ENCODE measurements at places on chromosomes 12 and 14.

- no peak for DNase-seq
Measured at GRCh38 chr14:98943907-98944306, 328.1 kb downstream of the BCL11B start.

DNA sequence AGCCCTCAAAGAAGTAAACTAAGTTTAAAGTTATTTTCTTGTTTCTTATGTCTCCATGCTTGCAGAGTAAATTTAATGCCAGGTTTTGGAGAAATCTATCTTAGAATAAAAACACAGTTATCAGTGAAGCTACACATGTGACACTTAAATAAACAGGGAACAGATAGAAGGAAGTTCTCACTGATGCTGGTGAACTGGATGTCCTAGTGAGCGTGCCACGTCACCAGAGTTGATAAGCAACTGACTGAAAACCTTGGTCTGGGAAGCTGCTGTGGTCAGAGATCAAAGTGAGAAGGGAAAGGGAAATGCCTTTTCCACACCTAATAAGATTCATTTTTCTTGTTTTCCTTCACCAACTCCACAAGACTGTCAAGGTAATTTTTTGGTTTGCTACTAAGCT, 74.8 kb upstream of the PCED1B start:
- DNase-seq: no peak

GRCh38 chr12:107702106-107702505, 16.5 kb downstream of the PWP1 start:
- no peak for DNase-seq

GRCh38 chr14:67704484-67705089, 2.9 kb downstream of the RDH12 start:
- DNase-seq: peak; percentile 50

DNA sequence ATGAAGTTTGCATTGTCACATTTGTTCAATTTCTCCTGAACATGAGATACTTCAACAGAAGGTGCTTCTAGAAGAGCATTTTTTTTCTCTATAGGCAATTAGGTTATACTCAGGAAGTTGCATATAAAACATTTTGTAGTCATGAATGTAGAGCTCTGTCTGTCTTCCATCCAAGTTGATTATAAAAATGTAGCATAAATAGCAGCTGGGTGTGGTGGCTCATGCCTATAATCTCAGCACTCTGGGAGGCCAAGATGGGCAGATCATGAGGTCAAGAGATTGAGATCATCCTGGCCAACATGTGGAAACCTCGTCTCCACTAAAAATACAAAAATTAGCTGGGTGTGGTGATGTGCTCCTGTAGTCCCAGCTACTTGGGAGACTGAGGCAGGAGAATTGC, 39.5 kb upstream of the STXBP6 start:
- no peak for DNase-seq

DNA sequence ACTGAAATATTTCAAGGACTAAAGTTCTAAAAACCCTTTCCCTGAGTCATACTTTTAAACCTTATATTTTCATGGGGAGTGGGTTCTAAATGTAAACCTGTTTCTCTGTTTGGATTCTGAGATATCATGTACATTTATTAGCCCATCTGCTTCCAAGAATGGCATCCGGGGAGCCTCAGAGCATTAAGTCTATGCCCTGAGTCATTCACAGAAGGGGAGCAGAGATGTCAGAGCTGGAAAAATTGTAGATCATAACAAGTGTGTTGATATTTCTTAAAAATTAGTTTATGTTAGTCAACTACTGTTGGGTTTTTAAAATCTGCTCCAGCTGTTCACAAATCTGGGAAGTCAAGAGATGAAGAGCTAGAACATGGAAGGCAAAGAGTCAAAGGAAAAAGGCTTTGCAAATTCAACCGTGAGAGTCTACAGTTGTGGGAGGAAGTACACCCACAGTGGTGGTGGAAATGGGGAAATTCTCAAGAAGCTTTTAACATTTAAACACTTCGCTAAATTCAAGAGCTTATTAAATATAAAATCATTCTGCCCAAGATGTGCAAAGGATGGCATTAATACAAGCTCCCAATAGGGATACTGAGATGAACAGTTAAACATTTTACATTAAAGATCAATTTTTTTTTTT, 70.5 kb upstream of the FLRT2 start:
- DNase-seq: no peak

DNA sequence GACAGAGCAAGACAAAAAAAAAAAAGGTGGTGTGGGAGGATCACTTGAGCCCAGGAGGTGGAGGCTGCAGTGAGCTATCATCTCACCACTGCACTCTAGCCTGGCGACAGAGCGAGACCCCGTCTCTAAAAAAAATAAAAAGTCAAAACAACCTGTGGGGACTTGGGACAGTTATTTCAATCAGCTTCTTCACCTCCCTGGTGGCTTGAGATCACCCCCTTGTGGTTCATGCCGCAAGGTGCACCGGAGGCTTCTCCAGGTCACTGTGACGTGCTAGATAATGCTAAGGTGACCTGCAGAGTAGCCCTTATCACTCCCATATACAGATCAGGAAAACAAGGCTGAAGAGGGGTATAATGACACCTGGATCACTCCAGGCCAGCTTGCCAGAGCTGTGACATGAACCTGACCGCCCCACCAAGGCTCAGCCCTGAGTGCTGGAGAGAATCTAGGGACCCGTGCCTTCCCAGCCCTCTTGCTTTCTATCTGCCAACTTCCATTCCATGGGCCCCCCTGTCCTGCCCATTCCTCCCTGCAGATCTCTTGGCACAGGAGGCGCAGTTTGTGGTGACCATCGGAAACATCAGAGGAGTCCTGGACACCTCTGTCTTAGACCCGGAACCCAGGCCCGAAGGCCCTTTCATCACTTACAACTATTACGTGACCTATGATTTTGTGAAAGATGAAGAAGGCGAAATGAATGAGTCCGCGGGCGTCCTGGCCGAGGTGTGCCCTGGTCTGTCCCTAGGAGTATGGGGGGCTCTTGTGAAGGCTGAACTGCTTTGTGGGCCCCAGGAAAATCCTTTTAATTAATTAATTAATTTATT, 8.1 kb downstream of the LRRC43 start:
- peak; percentile 79 for DNase-seq

DNA sequence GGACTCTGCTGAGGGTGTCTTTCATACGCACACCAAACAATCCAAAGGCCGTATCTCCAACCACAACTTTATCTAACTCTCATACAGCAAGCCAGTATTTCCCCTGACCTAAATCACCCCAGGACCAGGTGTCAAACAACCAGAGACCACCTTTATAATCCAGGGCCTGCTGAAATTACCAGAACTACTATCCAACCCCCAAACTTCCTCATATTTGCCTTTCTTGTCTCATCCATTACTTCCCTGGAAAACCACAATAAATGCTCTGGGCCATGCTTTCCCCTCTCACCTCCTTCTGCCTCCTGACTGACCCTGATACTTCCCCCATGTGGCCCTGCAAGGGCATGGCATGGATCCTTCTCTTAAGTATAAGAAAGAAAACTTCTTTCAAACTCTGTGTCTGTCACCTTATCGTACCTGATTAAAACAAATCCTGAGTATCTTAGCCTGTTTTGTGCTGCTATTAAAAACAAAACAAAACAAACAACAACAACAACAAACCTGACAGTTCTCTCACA, 44.7 kb upstream of the CRACR2A start:
- DNase-seq: no peak

DNA sequence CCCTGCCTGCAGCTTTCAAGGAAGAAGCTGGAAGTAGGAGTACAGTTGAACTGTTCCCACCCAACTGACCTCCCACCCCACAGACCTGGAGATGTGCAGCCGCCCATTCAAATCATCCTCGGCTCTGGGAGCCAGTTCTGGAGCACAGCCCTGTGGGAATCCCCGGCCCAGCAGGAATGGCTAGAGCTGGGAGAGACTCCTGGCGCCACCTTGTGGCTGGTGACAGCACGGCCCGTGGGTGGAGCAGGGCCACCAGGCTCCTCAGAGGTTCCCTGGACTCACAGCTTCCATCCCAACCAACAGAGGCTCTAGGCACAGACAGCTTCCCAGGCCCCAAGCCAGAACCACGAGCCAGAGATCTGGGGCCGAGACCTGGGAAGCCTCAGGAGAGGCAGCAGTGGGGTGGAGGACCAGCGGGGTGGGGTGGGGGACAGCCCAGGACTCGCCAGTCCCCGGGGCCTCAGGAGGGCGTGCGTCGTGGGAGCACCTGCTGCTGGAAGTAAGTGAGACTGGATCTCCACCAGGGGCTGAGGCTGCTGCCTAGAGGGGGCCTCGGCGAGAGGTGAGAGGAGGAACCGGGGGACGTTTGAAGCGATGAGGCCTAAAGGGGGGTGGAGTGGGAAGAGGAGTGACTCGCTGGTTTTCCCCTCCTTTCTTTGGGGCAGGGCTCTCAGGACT, 43.4 kb downstream of the RNF34 start:
- DNase-seq: peak; percentile 59

GRCh38 chr12:5034603-5035002, 9.1 kb upstream of the KCNA5 start:
- DNase-seq: peak; percentile 70

- DNase-seq: no peak
Measured at GRCh38 chr14:83151571-83151970, 1617.9 kb upstream of the SEL1L start.

GRCh38 chr12:12823300-12823699, 10.2 kb downstream of the DDX47 start:
- DNase-seq: no peak

GRCh38 chr12:93990832-93991803, 157.3 kb upstream of the PLXNC1 start:
- DNase-seq: no peak

- DNase-seq: no peak
Measured at GRCh38 chr14:49249022-49249421, 337.2 kb downstream of the RPS29 start.

DNA sequence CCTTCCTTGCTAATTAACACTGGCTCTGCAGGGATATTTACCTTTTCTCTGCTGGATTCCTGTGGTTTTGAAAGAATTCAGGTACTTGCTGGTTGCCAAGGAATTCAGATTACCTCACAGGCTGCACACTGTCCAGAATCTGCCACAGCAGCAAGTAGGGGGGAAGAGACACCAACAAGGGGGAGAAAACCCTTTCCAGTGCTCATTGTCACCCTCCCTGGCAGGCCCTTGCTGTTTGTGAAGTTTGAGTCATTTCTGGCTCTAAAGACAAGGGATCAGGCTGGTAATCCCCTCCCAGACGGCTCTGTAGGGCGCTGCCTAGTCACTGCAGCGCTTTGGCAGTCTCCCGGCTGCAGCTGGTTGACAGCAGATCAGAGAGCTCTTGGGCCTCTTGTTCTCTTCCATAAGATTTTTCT, 50.8 kb downstream of the TTLL5 start:
- DNase-seq: peak; percentile 46

- DNase-seq: no peak
Measured at GRCh38 chr14:65095633-65096205, 6.6 kb downstream of the MAX start.

GRCh38 chr12:123900871-123901376, 71.7 kb downstream of the CCDC92 start:
- DNase-seq: no peak

GRCh38 chr12:116454950-116455447, 104.2 kb upstream of the MAP1LC3B2 start:
- no peak for DNase-seq

DNA sequence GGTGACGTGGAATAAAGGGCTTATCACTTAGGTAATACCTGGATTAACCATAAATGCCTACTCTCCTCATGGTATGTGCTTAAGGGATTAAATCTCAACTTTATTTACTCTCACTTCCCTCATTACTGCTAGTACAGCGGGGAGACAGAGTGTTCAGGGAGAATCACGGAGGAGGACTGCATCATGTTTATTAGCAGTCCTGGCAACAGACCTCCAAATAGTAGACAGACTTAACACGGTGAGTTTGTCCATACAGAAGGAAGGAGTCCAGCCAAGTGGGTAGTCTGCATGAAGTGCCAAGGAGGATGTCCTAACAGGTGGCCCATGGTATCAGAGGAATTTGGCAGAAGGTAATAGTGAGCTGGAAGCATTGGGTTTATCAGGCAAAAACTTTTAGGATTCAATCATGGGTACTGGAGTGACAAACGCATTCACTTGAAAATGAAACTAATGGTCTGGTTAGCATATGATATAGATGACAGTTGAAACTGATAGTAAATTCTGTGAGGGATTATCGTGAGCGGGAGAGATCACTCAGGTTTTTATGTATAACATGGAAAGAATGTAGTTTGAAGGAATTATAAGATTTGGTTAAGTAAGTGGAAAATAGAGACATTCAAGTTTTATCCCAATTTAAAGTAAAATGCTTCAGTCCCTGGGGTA, 471.8 kb downstream of the TMEM117 start:
- no peak for DNase-seq
